ENCODE measurements at places on chromosomes 7 and 10.

DNA sequence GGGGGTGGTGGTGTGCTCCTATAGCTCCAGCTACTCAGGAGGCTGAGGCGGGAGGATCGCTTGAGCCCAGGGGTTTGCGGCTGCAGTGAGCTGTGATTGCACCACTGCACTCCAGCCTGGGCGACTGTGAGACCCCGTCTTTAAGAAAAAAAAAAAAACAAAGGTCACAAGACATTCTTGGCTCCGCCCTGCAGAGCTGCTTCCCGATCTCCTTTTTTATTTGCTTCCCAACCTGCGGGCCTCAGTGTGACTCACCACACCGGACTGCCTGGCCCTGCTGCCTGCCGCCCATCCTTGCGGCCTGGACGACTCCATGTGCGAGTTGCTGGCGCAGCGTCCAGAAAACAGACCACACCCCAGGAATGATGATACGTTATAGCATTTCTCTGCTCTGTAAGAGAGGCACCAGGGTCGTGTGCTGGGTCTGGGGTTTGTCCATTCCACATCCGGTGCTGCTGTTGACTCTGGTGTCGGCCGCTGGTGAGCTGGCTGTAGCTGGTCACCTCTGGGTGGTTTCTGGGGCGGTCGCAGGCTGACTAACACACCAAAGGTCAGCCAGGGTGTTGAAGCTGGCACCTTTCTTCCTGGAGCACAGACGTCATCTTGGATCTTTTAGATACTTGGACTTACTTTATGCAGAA, 123.6 kb downstream of the TCF7L2 start:
- DNase-seq = peak; percentile 83

GRCh38 chr10:30639946-30640786, 10.6 kb upstream of the LYZL2 start:
- DNase-seq = no peak

- DNase-seq = peak; percentile 93
Observed at GRCh38 chr7:99679400-99680191, at the start of gene CYP3A5. Gene CYP3A5, minus strand, starts transcription at chr7:99679996. Its CDS starts 100 bp downstream, at chr7:99679896.

- DNase-seq = no peak
Observed at GRCh38 chr7:81013083-81013817, 94.4 kb upstream of the SEMA3C start.

DNA sequence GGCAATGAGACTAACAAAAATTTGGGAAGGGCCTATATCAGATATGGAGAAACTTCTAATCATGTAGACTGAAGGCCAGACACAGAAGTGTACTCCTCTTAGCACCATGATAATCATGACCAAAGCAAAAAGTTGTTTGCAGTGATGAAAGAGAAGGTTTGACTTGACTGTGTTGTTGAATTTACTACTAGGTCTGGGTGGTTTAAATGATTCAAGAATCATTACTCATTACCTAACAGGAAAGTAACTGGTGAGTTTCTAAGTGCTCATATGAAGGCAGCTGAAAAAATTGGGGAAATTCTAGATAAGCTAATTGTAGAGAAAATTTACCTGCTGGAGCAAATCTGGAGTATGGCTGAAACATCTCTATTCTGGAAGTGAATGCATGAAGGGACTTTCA, 451.5 kb upstream of the SORCS1 start:
- no peak for DNase-seq

DNA sequence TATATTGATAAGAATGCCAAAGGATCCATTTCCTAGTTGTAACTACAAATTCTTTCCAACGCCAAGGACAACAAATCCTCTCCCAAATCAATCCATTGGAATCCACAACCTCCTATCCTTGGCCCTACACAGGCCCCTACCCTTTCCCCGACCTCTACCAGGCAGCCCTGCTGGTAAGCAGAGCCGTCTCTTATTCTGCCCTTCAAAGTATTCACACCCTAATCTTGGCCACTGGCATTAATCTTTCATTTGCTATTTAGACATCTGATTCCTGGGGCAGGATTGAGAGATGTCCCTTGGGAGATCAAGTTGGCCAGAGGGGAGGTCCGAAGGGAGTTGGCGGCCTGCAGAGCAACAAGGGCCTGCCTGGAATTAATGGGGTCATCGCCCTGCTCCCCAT, 161.4 kb downstream of the PLXNA4 start:
- no peak for DNase-seq

DNA sequence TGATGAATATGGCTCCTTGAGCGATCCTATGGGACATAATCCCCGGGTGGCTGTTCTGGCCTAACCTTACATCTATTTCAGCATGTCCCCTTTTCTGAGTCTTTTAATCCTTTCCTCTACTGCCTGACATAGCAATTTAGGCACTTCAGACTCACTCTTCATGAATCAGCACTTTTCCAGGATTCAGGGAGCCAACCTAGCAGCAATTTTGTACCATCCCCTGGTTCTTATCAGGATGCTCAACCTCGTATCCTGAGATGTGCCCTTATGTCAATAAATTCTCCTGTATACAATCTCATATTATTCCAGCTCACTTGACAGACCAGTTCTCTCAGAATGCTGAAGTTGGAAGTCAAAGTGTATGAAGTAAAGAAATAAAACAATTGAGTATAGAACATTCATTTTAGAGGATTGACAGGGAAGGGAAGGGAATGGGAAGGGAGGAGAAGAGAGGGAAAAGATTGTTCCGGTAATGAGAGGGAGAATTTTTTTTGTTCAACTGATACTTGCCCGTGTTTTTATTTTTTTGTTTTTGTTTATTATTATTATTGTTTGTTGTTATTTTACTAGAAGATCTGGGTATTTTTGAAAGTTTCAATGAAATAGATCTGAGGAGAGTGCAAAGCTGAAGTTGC, 8.2 kb upstream of the ZC3HAV1 start:
- DNase-seq = no peak

- peak; percentile 95 for DNase-seq
Observed at GRCh38 chr10:122310311-122311050, 39.4 kb downstream of the BTBD16 start.

GRCh38 chr7:138238734-138239659, 162.7 kb downstream of the AKR1D1 start:
- DNase-seq = no peak

DNA sequence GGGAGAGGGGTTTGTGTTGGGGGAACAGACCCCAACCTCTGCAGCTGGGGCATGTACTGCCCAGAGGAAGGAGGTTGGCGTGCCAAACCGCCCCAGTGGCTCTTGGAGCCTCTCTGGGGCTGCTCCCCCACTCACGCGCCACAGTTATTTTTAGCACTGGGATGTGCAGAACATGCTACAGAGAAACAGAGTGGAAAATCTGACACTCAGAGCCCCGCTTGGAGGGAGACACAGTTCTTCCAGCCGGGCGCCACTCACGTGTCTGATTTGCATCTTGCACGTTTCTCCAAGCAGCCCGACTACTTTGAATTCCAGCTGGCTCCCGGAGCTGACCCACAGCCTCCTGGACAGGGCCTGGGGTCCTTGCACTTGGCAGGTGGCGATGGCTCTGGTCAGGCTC, 182.0 kb downstream of the RPS24 start:
- DNase-seq = peak; percentile 46

- no peak for DNase-seq
Observed at GRCh38 chr10:80579849-80580637, 42.3 kb downstream of the SH2D4B start.

GRCh38 chr7:374706-375311, 84.8 kb downstream of the FOXL3 start:
- DNase-seq = peak; percentile 37

DNA sequence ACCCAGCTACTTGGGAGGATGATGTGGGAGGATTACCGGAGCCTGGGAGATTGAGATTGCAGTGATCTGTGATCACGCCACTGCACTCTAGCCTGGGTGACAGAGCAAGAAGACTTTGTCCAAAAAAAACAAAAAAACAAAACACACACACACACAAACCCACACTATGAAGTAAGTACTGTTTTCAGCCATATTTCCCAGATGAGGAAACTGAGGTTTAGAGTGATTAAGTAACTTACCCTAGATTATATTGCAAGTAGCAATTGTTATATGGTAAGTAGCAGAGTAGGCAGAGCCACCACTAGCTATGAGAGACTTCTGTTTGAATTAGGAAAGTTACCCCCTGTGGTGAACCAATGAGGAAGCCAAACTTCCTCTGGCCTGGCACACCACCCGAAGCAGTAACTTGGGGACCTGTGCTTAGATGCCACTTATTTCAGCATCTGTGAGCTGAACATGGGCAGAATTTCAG, 61.9 kb downstream of the MCU start:
- DNase-seq = no peak

- DNase-seq = no peak
Observed at GRCh38 chr7:106061301-106061979, 50.7 kb downstream of the SYPL1 start.

DNA sequence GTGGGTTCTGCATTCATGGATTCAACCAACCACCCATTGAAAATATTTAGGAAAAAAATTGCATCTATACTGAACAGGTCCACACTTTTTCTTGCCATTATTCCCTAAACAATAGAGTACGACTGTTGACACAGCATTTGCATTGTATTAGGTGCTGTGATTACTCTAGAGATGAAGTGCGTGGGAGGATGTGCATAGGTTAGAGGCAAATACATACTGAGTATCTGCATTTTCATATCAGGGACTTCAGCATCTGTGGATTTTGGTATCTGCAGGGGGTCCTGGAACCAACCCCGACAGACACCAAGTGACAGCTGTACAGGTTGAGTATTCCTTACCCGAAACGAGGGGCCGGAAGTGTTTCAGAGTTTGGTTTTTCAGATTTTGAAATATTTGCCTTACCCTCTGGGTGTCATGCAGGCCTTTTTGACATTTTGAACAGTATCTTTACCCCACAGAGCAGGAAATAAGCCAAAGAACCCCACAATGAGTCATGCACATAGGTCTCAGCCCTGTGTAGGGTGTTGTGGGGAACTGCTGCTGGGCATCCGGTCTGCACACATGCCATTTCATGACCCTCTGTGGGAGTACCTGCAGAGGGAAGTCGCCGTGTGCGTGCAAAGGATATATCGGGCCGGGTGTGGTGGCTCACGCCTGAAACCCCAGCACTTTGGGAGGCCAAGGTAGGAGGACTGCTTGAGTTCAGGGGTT, 14.5 kb downstream of the NUDT5 start:
- no peak for DNase-seq

DNA sequence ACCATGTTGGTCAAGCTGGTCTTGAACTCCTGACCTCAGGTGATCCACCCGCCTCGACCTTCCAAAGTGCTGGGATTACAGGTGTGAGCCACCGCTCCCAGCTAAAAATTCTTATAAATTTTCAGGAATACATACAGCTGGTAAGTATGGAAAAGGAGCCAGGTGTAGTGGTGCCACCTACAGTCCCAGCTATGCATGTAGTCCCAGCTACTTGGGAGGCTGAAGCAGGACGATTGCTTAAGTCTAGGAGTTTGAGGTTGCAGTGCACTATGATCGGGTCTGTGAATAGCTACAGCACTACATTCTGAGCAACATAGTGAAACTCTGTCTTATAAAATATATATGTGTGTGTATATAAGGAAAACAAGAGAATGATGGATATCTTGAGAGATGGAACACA, 19.0 kb downstream of the LDB1 start:
- DNase-seq = no peak

DNA sequence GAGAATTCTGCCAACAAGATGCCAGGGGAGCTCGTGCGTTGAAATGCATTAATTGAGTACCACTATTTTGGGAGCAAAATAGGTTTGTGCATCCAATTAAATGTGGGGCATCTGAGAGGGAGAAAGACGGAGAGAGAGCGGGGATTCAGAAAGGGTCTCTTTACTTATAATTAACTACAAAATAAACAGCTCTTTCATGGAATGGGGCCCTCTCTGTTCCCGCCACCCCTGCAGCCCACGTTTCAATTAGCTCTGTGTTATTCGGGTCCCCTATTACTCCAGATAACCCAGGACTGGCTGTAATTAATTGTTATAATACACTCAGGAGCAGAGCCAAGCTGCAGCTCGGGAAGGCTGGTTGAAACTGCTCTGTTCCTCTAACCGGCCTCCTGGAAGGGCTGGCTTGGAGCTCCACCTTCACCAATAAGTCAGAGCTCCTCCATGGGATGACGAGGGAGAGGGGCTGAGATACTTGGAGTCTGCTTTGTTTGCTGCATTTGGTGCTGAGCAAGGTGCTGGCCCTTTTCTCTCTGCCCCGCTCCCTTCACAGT, 67.8 kb downstream of the CARD11 start:
- no peak for DNase-seq

- no peak for DNase-seq
Observed at GRCh38 chr10:4725917-4726606, 99.9 kb upstream of the AKR1E2 start.

GRCh38 chr7:115319541-115319940, 397.6 kb downstream of the MDFIC start:
- no peak for DNase-seq

DNA sequence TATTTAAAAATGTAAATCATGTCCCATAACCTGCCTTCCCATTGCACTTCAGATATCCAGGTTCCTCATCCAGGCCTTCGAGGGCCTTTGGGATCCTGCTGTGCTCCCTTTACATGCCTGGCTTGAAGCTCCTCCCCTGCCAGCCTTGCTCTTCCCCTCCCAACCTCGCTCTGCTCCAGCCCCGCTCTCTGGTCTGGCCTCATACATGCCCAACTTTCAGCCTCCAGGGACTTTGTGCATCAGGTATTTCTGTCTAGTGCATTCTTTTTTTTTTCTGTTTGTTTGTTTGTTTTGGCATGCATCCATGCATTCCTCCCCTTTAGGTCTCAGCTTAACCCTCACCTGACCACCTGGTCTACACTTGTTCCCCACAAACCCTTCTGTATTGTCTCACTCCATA, 160.3 kb downstream of the SNX10 start:
- DNase-seq = no peak

GRCh38 chr10:113091920-113092319, 141.9 kb downstream of the TCF7L2 start:
- DNase-seq = no peak

- no peak for DNase-seq
Observed at GRCh38 chr7:90705391-90706071, 109.4 kb downstream of the CDK14 start.

GRCh38 chr7:2959828-2960599, 83.7 kb downstream of the CARD11 start:
- DNase-seq = no peak

GRCh38 chr10:117597216-117597615, 54.7 kb downstream of the EMX2 start:
- DNase-seq = no peak

DNA sequence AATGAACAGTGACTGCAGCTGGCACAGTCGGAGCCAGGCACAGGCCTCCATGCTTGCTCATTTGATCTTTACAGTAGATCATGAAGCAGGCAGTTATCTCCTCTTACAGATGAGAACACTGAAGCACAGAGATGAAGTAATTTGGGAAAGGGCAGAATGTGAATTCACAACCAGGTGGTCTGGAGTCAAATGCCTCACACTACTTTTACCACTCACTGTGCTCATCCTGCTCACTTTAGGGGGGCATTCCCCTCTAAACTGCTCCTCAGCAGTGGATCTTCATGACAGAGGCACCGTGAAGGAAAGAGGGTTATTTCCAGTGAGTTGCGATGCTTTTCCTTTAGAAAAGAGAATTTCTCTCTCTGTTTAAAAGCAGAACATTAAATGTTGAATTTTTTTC, 15.1 kb downstream of the SNX10 start:
- DNase-seq = no peak

- no peak for DNase-seq
Observed at GRCh38 chr7:131010717-131011431, 276.9 kb upstream of the KLF14 start.

- DNase-seq = no peak
Observed at GRCh38 chr10:66940965-66941364, 15.1 kb downstream of the LRRTM3 start.

GRCh38 chr7:131409129-131409766, 81.6 kb downstream of the MKLN1 start:
- no peak for DNase-seq

GRCh38 chr7:156954941-156955340, 5.4 kb downstream of the NOM1 start:
- no peak for DNase-seq
